Memory B cell (primary cell): ENCODE measurements at places on chromosomes 12 and 14.
A peak's percentile ranks its signal among the peaks of the same experiment; 100 is the strongest.

GRCh38 chr12:81992461-81992860, 233.3 kb upstream of the PPFIA2 start:
- DNase-seq = no peak

DNA sequence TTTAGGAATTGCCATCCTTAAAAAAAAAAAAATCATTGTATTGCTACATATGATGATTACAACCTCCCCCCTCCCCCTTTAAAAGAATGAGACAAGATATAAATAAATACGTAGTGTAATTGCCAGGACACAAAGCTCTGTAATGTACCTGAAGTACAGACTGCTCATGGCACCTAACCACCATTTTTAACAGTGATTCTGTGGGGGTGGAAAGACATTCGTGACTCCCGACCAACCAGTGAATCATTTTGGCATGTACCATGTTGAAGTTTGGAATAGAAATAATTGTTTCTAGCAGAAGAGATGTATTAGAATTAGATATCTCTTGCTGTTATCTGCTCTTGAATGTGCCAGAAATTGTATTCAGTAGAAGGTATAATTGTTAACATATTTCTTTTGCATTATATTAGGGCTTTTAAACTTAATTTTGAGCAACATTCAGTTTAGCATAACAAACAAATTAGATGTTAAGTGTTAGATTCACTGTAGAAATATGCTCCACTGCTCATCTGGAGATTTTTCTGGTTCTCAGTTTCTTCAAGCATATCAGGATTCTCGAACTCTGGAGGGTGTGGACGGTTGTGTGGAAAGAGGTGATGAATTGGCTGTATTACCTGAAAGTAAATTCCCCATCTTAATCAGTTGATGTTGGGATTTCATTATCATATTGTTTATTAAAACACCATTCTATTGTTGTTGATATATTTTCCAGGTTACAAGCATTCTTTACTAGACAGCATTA, 31.1 kb downstream of the FRS2 start:
- no peak for DNase-seq

- no peak for DNase-seq
These were observed 61.2 kb upstream of the VASH1 start for GRCh38 chr14:76699939-76700590.

DNA sequence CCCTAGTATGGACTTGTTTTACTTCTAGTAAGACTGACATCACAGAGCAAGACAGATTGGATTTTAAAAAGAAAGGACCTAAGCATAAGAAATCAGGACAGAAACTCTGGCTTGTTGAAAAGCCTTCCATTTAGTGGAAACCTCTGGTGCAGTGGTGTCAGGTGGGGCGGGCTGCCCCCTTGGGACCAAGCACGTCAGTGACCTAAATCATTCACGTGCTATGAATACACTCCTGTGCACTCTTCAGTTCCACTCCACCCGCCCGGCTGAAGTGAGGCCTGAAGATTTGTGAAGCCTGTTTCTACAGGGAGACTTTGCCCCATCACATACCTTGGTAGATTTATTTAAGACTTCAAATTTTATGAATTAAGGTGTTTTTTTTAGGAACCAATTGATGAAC, 58.2 kb upstream of the STRN3 start:
- peak; percentile 44 for DNase-seq

- no peak for DNase-seq
These were observed 29.6 kb downstream of the PMCH start for GRCh38 chr12:102167821-102168604.

- no peak for DNase-seq
These were observed 363.2 kb upstream of the DDHD1 start for GRCh38 chr14:53516261-53516774.

DNA sequence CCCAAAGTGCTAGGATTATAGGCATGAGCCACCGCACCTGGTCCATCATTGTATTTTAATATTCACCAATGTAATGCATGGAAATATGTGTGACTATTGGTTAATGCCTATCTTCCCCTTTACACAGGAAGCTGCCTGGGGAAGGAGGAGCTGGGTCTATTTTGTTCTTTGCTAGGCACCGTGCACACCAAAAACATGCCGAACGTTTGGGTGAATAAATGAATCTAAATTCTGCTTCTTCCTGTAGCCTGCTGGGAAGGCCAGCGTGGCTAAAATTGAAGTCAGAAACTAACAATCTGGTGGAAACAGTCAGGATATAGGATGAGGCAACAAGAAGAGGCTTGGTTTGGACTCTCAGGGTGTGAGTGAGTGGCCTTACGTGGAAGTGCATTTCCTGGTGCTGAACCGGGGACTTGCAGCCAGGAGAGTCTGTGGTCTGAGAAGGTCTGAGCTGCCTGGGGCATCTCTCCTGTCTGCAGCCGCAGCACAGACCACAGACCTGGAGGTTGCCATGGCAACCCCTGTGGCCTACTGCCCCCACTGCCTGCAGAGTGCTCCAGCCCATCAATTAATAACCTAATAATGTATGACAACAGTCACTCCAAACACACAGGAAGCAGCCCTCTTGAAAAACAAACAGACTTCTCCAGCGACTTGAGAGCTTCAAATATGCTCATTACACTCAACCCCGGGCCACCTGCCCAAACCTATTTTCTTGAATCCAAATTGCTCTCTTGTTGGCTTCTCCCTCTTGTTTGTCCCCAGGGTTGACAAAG, 5.5 kb upstream of the GPR68 start:
- DNase-seq = no peak

- no peak for DNase-seq
These were observed 754 bp upstream of the BCL2L14 start for GRCh38 chr12:12069821-12070548.
